ENCODE measurements at places on chromosomes 12 and 14. TPM values are rescaled to one million over a fixed set of nuclear protein-coding genes. Genes with fewer than 3 reads are reported as not detected.

DNA sequence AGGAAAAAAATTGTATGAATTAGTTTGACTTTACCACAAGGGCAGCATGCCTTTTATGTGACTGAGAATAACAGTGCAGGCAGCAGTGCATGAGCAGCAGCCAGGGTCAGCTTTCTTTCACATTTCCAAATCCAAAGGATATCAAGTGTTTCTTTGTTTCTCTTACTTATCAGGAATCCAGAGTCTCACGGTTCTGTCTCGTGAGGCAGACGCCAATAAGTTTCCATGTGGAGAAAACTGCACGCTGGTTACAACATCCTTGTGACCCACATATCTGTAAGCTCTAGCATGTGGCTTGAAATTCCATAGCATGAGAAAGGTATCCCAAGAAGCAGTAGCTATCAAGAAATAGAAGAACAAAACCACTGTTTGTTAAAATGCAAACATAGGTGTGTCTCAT is 27.6 kb downstream of the GALNT4 start:
- peaks cover 3% of the 10 kb centered on the region for H3K4me1 ChIP-seq
- H3K4me3 ChIP-seq: no peak overlapping the region
- DNase-seq: no peak
- no peaks in the 10 kb centered on the region for H3K27me3 ChIP-seq
- H3K36me3 ChIP-seq: no peaks in the 10 kb centered on the region

DNA sequence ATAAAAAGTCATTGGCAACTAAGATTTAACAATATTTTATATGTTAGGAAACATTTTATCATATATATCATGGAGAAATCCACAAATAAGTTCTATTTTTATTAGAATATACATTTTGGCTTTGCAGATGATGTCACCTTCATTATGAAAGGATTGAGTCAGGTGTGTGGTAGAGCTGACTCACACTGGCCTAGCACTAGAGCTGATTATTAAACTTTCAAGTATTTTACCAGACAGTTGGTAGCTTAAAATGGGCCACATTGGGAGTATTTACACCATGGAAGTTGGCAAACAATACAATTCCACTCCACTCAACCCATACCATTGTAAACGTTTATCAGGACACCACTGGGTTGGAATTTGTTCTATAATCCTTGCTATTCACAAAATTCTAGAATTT is 1036.6 kb downstream of the TRHDE start:
- no peaks in the 10 kb centered on the region for H3K4me1 ChIP-seq
- DNase-seq: no peak
- H3K4me3 ChIP-seq: no peak overlapping the region
- H3K27ac ChIP-seq: no peak overlapping the region

- H3K4me3 ChIP-seq: no peak overlapping the region
- H3K4me1 ChIP-seq: no peaks in the 10 kb centered on the region
- no peaks in the 10 kb centered on the region for H3K27me3 ChIP-seq
- H3K27ac ChIP-seq: no peak overlapping the region
- DNase-seq: no peak
Observed at GRCh38 chr12:46763230-46763629, 62.6 kb downstream of the SLC38A4 start.

GRCh38 chr14:53011053-53011462 is 60.2 kb upstream of the FERMT2 start:
- H3K27me3 ChIP-seq: no peaks in the 10 kb centered on the region
- H3K4me1 ChIP-seq: no peaks in the 10 kb centered on the region
- no peak overlapping the region for H3K27ac ChIP-seq
- no peaks in the 10 kb centered on the region for H3K36me3 ChIP-seq
- H3K4me3 ChIP-seq: no peak overlapping the region

DNA sequence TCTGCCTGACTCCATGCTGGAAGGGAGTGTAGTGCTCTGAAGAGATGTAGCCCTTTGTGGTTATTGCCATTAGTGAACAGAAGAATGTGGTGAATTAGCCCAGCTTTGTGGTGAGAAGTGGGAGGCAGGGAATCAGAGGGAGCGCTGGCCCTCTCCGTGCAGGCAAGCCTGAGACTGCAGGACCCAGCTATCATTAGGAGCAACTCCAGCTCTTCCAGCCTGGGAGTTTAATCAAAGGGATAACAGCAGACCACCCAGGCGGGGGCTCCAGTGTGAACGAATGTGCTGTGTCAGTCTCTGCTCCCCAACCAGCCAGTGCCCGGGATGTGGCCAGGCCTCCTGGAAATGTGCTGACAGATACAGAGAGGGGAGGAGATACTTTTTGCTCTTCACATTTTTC is 142.7 kb downstream of the TTLL5 start:
- no peak for DNase-seq
- no peaks in the 10 kb centered on the region for H3K4me1 ChIP-seq
- H3K4me3 ChIP-seq: no peak overlapping the region
- no peaks in the 10 kb centered on the region for H3K36me3 ChIP-seq

- no peaks in the 10 kb centered on the region for H3K4me1 ChIP-seq
- H3K27me3 ChIP-seq: no peaks in the 10 kb centered on the region
- peak; percentile 7 for DNase-seq
- H3K27ac ChIP-seq: no peak overlapping the region
Observed at GRCh38 chr14:99884834-99885648, 91.8 kb downstream of the EML1 start.

DNA sequence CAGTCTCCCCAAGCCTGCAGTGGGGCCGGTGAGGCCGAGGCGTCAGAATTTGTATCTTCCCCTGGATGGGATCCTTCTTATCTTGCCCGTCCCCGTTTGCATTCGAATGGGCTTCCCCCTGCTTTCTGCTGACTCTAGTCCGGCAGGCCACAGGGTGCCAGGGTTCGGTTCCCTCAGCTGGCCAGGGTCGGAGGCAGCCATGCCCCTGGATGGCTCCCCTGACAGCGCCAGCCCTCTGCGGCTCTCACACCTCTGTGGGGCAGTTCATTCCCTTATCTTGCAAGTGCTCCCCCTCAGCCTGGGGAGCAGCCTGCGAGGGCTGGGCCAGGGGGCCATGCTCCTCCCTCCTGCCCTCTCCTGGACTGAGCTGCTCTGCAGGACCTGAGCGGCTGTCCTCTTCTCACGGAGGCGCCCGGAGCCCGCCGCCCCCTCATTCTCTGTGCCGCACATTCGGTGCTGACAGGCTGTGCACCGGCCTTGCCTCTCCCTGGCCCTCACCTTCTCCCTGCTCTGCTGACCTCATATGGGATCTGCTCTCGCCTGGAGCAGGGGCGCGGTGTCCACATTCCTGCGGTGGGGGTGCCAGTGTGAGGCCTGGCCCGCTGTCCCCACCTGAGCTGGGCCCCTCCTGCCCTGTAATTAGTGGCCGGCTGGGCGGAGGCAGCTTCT is 32.8 kb downstream of the KIF26A start:
- no peak for DNase-seq
- H3K4me3 ChIP-seq: no peak overlapping the region
- H3K27ac ChIP-seq: no peak overlapping the region
- H3K36me3 ChIP-seq: no peaks in the 10 kb centered on the region
- no peaks in the 10 kb centered on the region for H3K4me1 ChIP-seq

DNA sequence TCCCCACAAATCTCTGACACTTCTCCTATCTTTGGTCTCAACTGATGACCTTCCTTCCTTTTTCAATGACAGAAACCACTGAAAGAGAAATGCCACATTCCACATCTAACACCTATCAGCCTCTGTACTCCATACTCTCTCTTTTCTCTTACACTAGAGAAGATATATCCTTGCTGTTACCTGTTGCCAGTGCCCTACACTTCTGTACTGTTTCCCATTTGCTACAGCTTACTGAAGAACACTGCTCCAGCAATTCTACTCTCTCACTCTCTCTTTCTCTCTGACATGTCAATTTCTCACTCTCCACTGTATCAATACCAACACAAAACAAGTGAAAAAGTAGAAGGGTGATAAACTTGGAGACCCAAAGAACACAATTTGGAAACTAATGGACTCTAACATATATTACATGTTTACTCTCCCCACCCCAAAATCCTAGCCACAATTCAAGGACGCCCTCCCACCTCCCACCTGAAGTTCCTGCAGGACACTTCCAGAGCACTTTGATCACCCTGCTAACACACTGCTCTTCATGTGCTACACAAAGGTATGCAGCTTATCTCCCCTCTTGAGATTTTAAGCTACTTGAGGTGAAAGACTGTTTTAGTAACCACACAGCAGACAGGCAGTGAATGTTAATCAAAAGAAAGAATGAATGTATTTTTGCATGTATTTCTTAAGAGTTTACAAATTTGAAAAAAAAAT is 95.0 kb downstream of the MED13L start:
- no peaks in the 10 kb centered on the region for H3K27me3 ChIP-seq
- DNase-seq: no peak
- H3K4me1 ChIP-seq: no peaks in the 10 kb centered on the region
- no peak overlapping the region for H3K27ac ChIP-seq
- no peaks in the 10 kb centered on the region for H3K36me3 ChIP-seq

DNA sequence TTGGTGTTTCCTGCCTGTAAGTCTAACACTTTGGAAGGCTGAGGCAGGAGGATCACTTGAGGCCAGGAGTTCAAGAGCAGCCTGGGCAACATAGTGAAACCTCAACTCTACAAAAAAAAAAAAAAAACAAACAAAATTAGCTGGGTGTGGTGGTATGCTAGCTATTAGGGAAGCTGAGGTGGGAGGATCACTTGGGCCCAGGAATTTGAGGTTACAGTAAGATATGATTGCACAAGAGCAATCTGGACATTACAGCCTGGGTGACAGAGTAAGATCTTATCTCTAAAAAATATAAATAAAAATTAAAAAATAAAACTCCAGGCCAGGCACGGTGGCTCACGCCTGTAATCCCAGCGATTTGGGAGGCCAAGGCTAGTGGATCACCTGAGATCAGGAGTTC is 39.8 kb upstream of the CMKLR1 start:
- no peaks in the 10 kb centered on the region for H3K27me3 ChIP-seq
- DNase-seq: no peak
- no peaks in the 10 kb centered on the region for H3K4me1 ChIP-seq
- H3K36me3 ChIP-seq: no peaks in the 10 kb centered on the region
- no peak overlapping the region for H3K27ac ChIP-seq

DNA sequence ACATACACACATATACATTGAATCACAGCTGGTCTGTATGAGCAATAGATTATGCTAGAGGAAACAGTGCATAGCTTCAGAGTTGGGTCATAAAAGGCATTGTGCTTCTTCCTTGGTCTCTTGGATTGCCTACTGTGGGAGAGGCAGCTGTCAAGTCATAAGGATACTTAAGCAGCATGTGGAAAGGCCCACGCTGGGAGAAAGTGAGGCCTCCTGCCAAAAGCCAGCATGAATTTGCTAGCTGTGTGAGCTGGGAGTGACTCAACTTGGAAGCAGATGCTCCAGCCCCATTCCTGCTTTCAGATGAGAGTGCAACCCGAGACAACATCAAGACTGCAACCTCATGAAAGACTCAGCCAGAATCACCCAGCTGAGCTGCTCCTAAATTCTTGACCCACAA is 311.9 kb upstream of the TBX3 start:
- H3K36me3 ChIP-seq: no peaks in the 10 kb centered on the region
- no peak overlapping the region for H3K4me3 ChIP-seq
- no peak overlapping the region for H3K27ac ChIP-seq
- no peaks in the 10 kb centered on the region for H3K4me1 ChIP-seq

DNA sequence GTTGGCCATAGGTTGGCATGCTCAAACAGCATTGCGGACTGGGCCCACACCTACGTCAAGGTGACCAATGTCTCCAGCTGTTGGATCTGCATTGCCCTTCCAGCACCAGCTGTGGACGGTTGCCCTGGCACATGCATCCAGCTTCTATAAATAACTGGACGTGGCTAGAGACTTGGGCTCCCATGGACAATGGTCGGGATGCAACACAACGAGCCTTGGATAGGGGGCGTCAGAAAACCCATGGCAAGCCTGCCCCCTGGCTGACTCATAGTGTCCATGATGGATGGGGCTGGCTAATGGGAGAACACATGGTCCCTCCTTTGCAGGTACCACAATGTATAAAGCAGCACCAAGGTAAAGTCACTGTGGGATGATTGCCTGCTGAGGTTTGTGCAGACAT is 331.6 kb upstream of the FAR2 start:
- H3K36me3 ChIP-seq: no peaks in the 10 kb centered on the region
- no peak overlapping the region for H3K27ac ChIP-seq
- no peak for DNase-seq

RERGL gene
- total RNA-seq: not detected

PTPRO gene
- 2.4 TPM for total RNA-seq

PPM1H gene
- 0.45 TPM for total RNA-seq

TM9SF1 gene
- total RNA-seq: 23.9 TPM

C1QL4 gene
- not detected for total RNA-seq

OTX2 gene
- 0.27 TPM for total RNA-seq

NR4A1 gene
- total RNA-seq: 7.9 TPM

PLD4 gene
- total RNA-seq: 57.7 TPM

MYL2 gene
- total RNA-seq: 0.77 TPM

SIX1 gene
- not detected for total RNA-seq

PGF gene
- total RNA-seq: 1.1 TPM
